ENCODE measurements at places on chromosomes 2 and 18.

DNA sequence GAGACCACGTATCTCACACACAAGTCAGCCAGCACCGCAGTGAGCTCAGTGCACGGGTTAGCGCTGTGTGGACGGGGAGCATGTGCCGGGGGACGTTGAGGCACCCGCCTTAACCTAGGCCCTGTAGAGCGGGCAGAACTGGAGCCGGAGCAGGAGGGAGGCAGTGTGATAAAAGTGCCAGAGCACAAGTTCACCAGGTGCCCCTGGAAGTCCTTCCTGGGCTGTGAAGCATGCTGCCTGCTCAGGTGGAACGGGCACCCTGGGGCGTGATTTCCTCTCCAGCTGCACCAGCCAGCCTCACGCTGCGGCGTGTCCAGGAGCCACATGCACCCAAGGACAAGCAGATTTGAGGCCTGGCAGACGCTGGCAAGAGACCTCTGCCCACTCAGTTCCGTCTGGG lies 50.3 kb downstream of the ITGB1BP1 start:
- DNase-seq, result no peak

GRCh38 chr2:167487728-167488127 lies 599.4 kb downstream of the XIRP2 start:
- DNase-seq, result no peak

DNA sequence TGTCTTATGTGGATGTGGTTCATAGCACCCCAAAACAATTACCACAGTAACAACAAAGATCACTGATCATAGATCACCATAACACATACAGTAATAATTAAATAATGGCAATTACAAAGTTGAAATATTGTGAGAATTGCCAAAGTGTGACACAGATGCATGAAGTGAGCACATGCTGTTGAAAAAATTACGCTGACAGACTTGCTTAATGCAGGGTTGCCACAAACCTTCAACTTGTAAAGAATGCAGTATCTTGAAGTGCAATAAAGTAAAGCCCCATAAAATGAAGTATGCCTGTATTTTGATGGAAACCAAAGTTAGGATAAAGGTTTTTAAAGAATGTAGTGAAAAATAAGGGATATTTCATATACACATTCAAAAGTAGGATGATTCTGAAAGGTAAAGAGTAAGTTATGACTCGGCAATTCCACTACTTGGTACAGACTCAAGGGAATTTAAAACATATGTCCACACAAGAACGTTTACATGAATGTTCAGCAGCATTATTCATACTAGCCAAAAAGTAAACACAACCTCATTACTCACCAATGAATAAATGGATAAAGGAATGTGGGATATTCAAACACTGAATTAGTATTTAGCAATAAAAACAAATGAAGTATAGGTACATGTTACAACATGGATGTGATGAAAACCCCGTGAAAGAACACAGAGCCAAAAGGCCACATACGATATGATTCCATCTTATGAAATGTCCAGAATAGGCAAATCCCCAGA lies 61.6 kb downstream of the SCN9A start:
- no peak for DNase-seq

DNA sequence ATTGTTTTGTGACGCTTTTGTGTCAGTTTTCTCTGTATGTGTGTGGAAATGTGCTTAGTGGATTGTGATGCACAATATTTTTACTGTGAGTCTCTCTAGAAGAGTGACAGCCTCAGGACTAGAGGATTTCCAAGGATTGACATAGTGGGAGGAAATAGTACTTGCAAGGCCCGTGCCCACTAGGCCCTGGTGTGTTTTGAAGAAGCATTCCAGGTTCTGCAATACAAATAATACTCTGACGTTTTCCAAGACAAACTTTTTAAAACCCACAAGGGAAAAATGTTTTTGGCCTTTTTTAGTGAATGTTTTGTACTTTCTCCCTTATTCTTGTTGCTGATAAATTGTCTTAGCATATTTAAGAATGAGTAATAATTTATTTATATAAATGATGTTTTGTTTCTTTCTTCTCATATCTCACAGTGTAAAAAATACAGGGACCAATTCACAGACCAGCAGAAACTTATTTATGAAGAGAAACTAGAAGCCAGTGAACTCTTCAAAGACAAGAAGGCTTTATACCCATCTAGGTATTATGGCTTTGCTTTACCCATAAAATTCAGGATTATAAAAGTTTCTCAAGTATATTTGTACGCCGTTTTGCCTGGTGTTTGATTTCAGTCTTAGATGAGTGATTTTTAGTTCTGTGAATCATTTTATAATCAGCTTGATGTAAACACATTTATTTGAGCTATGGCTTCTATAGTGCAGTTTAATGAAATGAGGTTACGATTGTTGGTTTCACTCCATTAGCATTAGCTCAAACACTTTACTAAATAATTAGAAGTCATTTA lies 165.6 kb downstream of the MYO1B start:
- no peak for DNase-seq

DNA sequence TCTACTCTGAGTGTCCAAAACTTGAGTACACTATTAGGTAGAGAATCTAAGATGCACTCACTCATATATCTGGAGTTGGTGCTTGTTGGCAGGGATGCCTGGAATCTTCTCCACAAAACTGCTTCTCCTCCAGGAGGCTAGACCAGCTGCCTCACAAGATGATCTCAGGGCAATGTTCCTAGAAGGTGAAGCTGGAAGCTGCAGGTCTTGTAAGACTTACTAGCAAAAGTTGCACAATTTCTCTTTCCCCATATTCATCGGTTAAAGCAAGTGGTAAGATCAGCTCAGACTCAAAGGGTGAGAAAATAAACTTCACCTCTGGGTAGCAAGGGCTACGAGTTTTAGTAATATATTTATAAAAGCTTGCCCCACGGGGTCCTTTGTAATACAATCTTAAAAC lies 454.4 kb upstream of the ACVR2A start:
- DNase-seq, result no peak

- no peak for DNase-seq
These were observed 59.9 kb upstream of the EML6 start for GRCh38 chr2:54663424-54664030.

DNA sequence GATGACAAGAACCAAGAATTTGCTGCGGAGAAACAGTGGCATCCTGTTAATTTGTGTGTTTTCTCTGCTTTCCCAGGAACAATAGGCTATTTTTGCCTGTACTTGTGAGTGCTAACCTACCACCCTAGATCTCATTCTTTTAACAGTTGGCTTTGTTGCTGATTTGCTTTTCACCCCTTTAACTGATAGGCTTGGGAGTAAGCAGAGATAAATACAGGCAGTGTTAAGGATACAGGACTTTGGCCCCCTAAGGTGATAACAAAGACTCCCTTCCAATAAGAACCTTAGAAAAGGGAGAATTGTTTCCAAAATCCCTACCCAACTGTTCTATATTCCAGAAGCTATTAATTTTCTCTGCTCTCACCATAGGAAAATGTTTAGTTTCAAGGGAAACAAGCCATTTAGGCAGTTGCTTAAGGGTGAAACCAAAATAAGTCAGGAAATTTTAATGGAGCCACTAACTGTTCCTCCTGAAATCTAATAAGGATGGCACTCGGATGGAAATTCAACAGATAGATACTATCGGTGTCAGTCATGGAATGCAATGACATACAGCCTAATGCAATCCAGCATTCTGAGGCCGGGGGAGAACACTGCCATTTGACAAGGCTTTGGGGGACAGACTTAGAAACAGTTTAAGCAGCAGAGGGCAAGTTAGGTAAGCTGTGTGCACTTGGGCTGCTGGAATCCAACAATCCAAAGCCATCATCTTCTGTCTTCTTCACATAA lies 238.8 kb downstream of the RNF152 start:
- DNase-seq, result no peak

DNA sequence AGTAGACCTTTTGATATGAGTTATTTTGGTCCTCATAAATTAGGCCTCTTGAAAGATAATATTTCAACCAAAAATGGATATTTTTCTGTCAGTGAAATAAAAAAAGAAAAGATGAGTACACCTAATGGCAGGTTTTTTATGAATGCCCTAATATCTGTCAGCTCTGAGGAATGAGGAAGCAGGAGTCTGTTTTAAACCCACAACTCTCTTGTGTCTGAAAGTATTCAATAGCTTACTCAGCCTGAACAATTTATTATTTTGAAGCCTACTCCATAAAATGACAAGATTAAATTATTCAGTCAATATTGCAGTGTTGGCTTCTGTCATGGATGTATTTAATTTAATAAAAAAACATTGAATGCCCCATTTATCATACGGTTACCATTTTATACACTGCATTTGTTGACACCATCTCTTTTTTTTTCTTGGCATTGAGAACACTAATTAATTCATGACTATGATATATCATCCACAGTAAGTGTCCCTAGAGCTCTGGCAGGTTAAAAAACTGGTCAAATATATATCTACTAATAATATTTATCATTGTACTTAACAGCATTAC lies 548.2 kb downstream of the CBLN2 start:
- no peak for DNase-seq

DNA sequence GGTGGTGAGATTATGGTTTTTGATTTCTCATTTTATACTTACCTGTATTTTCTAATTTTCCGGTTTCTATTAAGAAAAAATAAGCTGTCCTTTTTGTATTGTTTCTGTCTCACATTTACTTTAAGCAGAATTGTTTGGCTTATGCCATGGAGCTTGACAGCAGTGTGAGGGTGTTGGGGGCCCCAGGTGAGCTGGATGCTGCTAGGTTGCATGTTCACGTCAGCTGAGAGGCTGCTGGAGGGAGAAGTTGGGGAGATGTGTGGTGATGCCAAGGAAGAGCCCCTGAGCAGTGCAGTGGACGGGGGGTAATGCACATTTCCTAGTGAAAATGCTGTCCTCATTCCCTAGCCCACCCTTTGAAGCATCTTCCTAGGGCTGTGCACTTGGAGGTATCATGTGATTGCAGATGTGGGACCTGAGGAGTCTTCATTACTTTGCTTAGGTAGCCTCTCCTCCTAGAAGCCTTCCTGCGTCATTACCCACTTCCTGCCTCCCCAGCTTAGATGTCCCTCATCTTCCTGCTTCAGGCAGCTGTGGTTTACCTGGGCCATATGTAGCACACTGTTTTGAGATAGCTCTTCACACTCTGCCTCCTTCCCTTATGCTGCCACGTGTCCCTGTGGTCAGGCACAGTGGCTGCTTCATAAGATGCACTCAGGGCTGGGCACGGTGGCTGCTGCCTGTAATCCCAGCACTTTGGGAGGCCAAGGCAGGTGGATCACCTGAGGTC lies 16.2 kb downstream of the ATG16L1 start:
- DNase-seq, result peak; percentile 77

- no peak for DNase-seq
These were observed 231.4 kb downstream of the HAUS1 start for GRCh38 chr18:46335534-46336101.

- DNase-seq, result no peak
These were observed 55.7 kb downstream of the ITSN2 start for GRCh38 chr2:24304631-24305030.

GRCh38 chr2:11093467-11093866 lies 61.8 kb upstream of the SLC66A3 start:
- no peak for DNase-seq
